ENCODE measurements at places on chromosomes 1 and 21.
A peak's percentile ranks its signal among the peaks of the same experiment; 100 is the strongest.

DNA sequence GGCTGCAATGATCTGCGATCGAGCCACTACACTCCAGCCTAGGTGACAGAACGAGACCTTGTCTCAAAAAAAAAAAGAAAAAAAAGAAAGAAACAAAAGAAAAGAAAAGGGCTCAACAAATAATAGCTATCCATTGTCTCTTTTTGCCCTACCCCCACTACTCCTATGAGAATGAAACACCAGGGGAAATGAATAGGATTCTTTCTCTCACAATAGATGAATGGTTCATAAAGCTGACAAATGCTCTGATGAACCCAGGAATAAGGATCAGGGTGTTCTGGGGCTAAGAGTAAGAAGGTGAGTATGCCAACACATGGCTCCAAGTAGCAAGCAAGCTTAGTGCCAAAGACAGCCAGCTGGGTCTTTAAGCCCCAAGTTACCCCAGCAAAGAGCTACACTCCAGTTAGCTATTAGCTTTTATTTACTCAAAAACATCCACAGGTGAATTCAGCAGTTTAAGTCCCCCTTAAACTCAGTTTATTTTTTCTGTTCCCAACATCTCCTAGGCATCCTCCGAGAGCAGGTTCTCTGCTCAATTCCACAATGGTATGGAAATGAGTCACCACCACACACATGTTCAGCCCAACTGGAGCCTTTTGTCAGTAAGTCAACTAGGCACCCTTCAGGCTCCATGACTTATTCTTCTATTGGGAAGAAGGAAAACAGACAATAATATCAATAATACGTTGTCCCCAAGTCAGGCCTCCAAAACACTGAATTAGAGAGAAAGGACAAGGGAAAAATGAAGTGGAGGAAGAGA, 4.2 kb downstream of the ADORA3 start:
- H3K36me3 ChIP-seq = peaks cover 1% of the 10 kb centered on the region
- no peak overlapping the region for H3K27ac ChIP-seq
- no peak overlapping the region for H3K4me3 ChIP-seq
- no peak for DNase-seq

GRCh38 chr1:156481527-156481926, 19.0 kb downstream of the MEF2D start:
- peaks cover 72% of the 10 kb centered on the region for H3K36me3 ChIP-seq
- H3K27ac ChIP-seq = peak overlapping the region; percentile 62
- H3K4me1 ChIP-seq = peaks cover 62% of the 10 kb centered on the region
- DNase-seq = no peak
- peak overlapping the region; percentile 9 for H3K4me3 ChIP-seq

- no peak overlapping the region for H3K27ac ChIP-seq
- peaks cover 3% of the 10 kb centered on the region for H3K4me1 ChIP-seq
- no peak for DNase-seq
- H3K27me3 ChIP-seq = no peaks in the 10 kb centered on the region
These were observed 11.6 kb downstream of the HCRTR1 start for GRCh38 chr1:31628931-31629556.

DNA sequence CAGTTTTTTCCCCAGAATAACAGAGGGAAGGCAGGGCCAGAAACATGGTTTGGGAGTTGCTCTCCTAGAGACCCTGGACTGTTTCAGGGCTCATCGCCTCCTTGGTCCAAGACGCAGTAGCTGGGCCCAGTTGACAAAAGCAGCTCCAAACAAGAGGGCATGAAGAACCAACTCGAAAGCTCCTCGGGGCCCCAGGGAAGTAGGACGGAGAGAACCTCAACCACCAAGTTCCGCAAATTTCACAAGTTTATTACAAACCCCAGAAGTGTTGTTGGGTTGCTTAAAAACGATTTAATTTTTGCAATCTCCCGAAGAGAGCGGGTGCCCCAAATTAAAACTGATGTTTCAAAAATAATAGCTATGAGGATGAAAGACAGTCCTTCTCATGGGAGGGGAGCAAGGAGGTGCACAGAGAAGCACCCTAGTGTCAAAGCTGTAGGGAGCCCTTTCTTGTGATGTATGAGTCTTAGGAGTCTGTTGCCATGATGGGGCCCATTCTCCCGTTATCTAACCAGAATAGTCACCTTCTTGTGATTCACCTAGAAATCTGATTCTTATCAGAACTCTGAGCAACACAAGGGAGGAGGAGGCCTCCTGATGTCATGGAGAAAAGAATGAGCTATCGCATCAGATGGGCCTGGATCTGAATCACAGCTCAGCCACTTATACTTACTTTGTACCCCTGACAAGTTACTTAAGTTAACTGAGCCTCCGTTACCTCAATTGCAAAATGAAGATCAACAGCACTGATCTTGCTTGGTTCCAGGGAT, 165.7 kb upstream of the IRF2BP2 start:
- DNase-seq = peak; percentile 36
- no peak overlapping the region for H3K27ac ChIP-seq
- H3K27me3 ChIP-seq = no peaks in the 10 kb centered on the region
- peaks cover 4% of the 10 kb centered on the region for H3K36me3 ChIP-seq

- no peak for DNase-seq
- peaks cover 19% of the 10 kb centered on the region for H3K27me3 ChIP-seq
- H3K27ac ChIP-seq = no peak overlapping the region
- H3K4me3 ChIP-seq = no peak overlapping the region
These were observed 118.6 kb downstream of the LRIG2 start for GRCh38 chr1:113191579-113192076.

GRCh38 chr1:109773900-109774485, 10.3 kb upstream of the EPS8L3 start:
- H3K27ac ChIP-seq = no peak overlapping the region
- H3K4me3 ChIP-seq = no peak overlapping the region
- no peaks in the 10 kb centered on the region for H3K36me3 ChIP-seq
- no peak for DNase-seq

DNA sequence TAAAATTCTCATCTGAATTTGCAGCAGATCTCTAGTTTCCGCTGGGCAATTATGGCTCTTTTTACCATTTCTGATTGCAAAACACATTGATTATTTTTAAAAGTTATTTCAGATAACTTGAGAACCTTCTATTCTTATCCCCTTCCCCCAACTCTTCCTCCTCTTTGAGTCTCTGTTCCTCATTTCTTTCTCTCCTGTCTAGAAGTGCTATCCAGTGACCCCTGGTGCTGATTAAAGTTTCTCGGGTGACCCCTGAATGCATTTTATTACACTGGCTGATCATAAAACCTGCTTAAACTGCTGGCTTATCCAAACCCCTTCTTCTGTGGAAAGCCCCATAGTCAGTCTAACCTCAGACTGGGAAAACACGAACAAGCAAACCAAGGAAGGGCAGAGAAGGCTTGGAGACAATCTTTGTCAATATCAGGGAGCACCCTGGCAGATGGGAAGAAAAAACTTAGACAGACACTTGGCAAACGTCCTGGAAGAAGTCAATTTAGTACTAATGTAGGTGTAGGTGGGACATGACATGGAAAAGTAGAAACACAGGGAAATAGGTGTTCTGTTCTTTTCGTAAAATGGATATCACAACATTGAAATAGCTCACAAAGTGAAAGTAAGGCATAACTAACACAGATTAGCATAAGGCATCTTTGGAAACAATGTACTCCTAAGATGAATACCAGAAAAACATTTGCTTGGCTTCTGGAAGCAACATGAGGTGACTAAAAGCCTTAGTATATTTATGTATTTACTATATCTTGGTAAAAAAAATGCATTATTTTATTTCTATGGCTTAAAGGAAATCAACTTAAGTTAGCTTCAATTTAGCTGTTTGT, 61.4 kb downstream of the GORAB start:
- no peak for DNase-seq
- H3K27me3 ChIP-seq = peaks cover 55% of the 10 kb centered on the region
- H3K36me3 ChIP-seq = no peaks in the 10 kb centered on the region
- no peaks in the 10 kb centered on the region for H3K4me1 ChIP-seq

DNA sequence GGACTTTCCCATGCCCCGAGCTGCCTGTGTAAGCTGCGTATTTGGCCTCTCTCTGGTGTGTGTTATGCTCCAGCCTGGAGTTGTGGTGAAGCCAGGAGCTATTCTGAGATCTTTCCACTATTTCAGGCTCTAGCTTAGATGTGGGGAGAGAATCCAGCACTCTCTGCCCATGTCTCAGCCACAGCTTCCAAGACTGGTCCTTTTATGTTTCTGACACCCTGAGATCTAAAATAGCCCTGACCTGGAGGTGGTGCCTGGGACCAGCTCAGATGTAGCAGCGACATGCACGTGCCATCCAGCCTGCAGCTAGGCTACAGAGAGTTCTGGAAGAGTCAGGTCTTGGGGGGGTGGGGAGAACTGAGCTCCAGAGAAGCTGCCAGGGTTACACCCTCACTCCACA, 76.5 kb downstream of the TENT5C start:
- H3K36me3 ChIP-seq = no peaks in the 10 kb centered on the region
- no peak overlapping the region for H3K4me3 ChIP-seq
- no peak overlapping the region for H3K27ac ChIP-seq
- DNase-seq = no peak

DNA sequence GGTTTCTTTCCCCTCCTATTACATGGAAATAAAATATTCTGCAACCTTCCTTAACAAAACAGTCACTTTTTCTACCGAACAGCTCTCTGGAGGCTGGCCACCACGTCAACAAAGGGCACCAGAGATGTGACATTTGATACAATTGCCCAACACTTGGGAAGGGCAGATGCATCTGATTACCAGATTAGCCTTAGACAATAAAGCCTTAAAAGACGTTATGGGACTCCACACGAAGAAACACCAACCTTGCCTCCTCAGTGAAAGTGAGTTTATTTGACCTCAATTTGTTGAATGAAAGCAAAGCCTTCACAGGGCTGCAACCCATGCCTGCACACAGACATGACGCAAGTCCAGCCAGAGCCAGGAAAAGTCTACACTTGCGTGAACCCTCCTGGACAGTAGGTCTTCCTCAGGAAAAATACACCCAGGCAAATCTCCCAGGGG, 136.1 kb downstream of the TGFBR3 start:
- H3K27ac ChIP-seq = peak overlapping the region; percentile 35
- no peak overlapping the region for H3K4me3 ChIP-seq
- H3K4me1 ChIP-seq = peaks cover 71% of the 10 kb centered on the region
- no peak for DNase-seq

GRCh38 chr1:63294803-63295594, 27.4 kb upstream of the FOXD3 start:
- no peak overlapping the region for H3K4me3 ChIP-seq
- H3K36me3 ChIP-seq = no peaks in the 10 kb centered on the region
- H3K27ac ChIP-seq = no peak overlapping the region
- H3K27me3 ChIP-seq = peaks cover 23% of the 10 kb centered on the region
- no peak for DNase-seq

DNA sequence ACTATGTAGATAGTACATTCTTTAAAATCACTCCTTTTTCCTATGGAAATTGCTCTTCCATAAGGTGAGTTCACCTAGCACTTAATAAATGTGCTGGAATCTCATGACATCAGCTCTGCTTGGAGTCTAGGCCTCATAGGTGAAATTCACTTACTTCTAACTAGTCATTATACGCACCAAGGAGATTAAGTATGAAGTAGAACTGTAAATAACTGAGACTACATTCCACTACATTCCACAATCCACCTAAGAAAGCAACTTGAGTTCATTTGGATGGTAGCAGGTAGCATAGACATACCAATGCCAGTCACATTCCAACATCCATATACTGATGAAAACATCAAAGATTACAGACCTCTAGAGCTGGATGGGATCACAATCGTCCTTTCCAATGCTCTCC, 64.3 kb downstream of the NIBAN1 start:
- H3K27me3 ChIP-seq = no peaks in the 10 kb centered on the region
- no peak overlapping the region for H3K27ac ChIP-seq
- peaks cover under 1% of the 10 kb centered on the region for H3K36me3 ChIP-seq
- H3K4me3 ChIP-seq = no peak overlapping the region
- no peak for DNase-seq
